ENCODE measurements at places on chromosomes 2 and 18.

DNA sequence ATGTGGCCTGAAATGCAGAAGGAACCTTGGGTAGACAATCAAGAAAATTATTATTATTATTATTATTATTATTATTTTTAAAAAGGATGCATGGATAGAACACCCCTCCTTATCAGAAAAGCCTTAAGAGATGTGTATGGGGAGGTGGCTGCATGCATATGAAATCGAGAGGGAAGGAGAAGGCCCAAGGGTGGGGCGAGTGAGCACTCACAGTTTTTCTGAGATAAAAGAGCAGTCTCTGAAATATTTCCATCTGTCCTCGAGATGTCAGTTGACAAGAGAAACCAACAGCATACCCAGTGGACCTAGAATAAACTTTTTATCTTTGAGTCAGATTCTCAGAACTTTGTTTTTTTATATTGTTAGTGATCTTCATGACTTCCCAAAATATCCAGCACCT lies 282.9 kb downstream of the GPD2 start:
- ATAC-seq, result no peak

DNA sequence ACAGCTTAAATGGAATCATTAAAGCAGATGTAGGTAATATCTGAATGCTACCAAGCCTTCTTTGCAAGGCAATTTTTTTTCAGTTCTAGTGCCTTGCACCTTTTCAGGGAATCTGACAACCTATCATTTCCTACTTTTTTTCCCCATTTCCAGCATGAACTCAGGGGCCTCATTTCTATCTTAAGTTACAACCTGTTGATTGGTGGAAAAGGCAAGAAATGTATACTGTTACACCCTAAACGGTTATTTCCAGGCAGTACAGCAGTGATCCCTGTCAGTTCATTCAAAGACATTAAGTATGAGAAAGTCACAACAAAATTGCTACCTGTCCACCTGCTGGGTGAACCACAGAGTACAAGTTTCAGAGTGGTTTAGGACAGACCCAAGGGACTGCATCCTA lies 171.2 kb upstream of the PIK3C3 start:
- no peak for ATAC-seq

GRCh38 chr2:162085090-162085891 lies 11.3 kb upstream of the DPP4 start:
- ATAC-seq, result no peak

GRCh38 chr18:64405161-64405560 lies 256.3 kb upstream of the LINC00305 start:
- ATAC-seq, result no peak

GRCh38 chr2:34534761-34535160 lies 935.7 kb upstream of the FAM98A start:
- no peak for ATAC-seq

DNA sequence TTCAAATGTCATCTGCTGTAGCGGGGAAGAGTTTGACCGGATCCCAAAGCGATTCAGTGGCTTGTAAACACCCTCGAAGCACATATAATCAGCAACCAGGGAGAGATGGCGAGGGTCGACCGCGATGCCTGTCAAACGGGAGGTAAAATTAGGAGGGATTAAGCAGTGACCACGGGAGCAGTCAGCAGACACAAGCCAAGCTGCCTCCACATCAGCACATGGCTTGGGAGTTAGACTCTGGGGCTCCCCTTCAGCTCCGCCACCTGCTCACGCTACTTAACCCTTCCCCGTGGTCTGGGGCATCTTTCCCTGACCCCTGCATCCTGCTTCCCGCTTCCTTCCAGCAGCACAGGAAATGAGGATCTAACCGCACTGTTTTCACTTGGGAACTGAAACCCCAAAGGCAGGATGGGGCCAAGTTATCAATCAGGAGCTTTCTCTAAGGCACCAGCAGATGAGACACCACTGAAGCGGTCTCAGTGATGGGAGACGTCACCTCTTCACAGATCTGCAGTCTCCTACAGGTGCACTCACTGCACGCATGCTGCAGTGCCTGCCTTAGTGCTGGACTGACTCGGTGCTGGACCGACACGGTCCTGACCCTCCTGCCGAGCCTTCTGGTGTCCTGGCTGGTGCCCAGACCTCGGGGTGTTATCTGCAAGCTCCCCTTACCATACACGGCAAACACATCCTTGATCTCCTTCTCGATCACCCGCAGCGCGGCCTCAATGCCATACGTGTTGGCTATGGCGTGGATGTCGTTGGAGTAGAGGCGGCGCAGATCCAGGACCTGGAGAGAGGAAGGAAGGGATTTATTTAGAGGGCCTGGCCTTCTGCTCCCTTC lies 77.5 kb downstream of the POLR1A start:
- ATAC-seq, result no peak

DNA sequence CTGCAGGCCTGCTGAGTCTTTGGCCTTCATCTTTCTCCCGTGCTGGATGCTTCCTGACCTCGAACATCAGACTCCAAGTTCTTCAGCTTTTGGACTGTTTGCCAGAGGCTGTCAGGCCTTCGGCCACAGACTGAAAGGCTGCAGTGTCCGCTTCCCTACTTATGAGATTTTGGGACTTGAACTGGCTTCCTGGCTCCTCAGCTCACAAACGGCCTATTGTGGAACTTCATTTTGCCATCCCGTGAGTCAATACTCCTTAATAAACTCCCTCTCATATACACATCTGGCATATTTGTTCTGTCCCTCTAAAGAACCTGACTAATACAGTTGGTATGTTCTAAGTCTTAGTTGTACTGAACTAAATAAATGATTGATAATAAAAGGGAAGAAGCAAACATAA lies 702.8 kb upstream of the LINC00305 start:
- no peak for ATAC-seq

Data from activated T-helper 17 cell treated with anti-CD3 and anti-CD28 coated beads, Interleukin-2, amount 50 U/mL, for 72 hours (primary cell).